ENCODE measurements at places on chromosomes 5 and 9.

GRCh38 chr5:131944702-131945550 is 537 bp downstream of the MEIKIN start:
- DNase-seq = no peak

DNA sequence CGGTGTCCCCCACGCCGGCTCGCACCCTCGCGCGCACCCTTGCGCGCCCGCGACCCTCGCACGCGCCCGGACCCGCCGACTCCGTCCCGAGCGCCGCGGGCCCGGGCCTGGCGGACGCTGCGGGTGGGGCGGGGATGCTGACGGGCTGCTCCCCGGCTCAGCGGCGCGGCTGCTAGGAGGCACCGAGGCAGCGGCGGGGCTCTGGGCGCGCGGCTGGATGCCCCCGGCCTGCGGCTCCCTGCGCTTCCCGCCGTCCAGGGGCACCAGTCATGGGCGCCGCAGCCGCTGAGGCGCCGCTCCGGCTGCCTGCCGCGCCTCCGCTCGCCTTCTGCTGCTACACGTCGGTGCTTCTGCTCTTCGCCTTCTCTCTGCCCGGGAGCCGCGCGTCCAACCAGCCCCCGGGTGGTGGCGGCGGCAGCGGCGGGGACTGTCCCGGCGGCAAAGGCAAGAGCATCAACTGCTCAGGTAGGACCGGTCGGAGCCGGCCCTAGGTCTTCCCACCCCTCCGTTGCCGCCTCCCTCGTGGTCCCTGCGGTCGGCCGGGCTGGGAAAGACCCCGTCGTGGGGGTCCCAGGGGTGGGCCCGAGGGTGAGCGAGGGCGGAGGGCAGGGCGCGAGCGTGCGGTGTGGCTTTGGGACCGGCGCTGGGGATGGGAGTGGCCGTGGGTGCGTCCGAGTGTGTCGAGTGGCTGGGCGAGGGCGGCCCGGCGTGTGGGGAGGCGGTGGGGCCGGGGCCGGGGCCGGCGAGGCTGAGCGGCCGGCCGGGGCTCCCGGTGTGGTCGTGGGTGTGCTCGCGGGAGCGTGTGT is 530 bp downstream of the TMEFF1 start:
- DNase-seq = peak; percentile 35

DNA sequence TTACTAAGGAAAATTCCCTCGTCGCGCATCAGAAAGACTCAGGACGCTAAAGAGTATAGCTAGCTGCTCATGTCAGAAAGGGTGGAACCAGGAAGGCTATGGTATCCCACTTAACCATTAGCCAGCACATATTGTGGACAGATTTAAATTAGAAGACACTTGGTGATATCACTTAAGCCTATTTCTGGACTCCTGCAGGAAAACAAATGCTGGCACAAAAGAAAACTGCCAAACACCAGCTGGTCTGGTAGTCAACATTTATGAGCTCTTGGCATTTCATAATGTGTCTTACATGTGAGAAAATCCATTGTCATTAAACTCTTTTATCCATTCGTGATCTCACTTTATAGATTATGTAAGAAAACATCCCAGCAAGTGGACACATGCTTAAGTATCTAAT is 377.4 kb downstream of the PTPRD start:
- DNase-seq = no peak

DNA sequence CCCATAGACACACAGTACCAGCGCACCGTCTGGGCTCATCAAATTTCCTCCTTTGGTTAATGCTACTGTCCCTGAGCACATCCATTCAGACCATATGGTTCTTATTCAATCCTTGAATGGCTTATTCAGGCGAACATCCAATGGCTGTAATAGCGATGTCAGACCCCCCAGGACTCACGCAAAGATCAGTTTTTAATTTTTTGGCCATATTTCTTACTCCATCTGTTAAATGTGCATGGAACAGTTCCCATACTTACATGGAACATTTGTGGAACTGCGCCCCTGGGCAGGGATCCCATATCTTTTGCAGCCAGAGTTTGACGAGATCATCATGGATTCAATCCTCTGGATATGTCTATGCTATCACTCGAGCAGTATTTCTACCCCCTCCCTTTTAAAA is 213.2 kb downstream of the ADAMTS6 start:
- DNase-seq = no peak

GRCh38 chr5:73201547-73202513 is 28.8 kb downstream of the TMEM174 start:
- peak; percentile 49 for DNase-seq

DNA sequence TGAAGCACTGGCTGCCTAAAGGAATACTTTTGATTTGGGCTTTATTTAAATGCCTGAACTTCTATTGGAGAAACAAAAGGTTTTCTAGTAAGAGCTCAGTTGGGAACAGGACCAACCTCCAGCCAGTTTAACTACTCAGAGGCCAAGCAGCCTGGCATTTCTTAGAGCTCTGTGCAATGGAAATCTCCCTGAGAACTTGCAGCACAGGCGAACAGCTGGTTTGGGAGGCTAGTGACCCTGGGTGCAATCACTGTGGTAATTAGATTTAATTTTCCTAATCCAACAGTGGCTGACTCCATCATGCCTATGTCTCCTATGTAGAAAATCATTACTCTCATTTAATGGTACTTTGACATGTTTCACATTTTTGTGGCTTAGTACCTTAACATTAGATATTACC is 1.0 kb upstream of the CDH6 start:
- no peak for DNase-seq
